ENCODE measurements at places on chromosomes 4 and X.

DNA sequence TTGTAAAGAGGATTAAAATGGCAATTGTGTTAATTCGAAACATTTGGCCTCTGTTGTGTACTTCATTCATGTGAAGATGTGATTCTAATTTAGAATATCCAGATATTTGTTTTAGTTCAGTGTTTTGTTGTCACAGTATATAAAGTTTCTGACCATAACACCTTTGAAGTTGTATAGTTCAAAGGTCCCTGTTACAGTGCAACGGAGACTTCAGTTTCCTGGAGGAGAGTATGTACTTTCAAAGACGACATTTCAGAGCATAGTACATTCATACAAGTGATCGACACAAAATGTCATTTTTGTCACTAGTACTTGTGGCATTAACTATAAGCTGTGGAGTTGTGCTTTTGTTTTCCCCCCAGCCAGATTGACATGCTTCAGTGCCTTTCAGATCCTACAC lies 372.8 kb upstream of the MAGEB2 start:
- DNase-seq: no peak

- DNase-seq: peak; percentile 34
Observed at GRCh38 chrX:54825716-54826438, 18.3 kb downstream of the MAGED2 start.

- DNase-seq: no peak
Observed at GRCh38 chr4:119210775-119211174, 1.7 kb upstream of the USP53 start.

DNA sequence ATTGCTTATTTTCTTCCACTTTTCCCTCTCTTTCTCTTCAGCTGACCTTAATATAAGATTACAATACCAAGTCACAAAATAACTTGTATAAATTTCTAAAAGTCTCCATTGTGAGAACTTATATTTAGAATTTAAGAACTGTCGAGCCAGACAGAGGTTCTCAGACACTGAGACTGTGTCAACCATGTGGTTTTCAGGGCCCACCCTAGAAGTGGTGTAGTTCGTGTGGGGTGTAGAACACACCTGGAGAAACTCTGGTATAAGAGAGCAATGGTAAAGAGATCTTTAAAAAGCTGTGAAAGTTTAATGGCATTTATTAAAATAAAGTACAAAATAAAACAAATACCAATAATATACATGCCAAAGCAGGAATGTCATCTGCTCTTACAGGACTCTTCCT lies 19.7 kb downstream of the CPEB2 start:
- no peak for DNase-seq

DNA sequence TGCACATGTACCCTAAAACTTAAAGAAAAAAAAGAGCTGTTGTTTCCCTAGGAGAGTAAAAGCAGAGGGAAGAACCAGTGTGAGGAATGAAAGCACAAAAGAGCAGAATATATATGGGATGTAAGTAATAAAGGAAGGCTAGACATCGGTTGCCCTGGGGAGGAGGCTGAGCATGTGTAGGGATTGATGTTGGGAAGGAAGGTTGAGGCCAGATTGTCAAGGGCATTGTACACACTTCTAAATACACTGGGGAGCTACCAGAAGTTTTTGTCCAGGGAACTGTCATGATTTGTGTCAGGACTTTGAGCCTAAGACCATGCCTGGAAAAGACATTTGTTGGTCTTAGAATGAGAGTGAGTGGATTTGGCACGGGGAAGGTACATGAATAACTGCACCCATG lies 467.1 kb downstream of the GPAT3 start:
- no peak for DNase-seq

DNA sequence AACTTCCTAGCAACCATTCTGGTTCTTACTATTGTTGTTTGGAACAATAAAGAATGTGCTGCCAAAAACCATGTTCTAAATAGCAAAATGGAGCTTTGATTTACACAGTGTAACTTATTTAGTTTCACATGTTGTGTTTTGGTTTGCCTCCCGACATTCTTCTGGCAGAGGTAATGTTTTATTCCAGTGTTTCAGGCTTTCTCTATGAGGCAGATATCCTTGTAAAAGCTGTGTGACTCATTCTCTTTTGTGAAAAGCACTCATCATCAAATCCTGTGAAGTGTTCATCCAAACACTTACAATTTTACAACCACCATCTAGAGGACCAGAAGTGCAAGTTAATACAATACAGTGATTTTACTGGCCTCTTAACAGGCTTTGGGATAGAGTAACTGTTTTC lies 219.0 kb upstream of the GIMD1 start:
- no peak for DNase-seq

- DNase-seq: no peak
Observed at GRCh38 chr4:101367201-101367600, 19.9 kb upstream of the PPP3CA start.

DNA sequence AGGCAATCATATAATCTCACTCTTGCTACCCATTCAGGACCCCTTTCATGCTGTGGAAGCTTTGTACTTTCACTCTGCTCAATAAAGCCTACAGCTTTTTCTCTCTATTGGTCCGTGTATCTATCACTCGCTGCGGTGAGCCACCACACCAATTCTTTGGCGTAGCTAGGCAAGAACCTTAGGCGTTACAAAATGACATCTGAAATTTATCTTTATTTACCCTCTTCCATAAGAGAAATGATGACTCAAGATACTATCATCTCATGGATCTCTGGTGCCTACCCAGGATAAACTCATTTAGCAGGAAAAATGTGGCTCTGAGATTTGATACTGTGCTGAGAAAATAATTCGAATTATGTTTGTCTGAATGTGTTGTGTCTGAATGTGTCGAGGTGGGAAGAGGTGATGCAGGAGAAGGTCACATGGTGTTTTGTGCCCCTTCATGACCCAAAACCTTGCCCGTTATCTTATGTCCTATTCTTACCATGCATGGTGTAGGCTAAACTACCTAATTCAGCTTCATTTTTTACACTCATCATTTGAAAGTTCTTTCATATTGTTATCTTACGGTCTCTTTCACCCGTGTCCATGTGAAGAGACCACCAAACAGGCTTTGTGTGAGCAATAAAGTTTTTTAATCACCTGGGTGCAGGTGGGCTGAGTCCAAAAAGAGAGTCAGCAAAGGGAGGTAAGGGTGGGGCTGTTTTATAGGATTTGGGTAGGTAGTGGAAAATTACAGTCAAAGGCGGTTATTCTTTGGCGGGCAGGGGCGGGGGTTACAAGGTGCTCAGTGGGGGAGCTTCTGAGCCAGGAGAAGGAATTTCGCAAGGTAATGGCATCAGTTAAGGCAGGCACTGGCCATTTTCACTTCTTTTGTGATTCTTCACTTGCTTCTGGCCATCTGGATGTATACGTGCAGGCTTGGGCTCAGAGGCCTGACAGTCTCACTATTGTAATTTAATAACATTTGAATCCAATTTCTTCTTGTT lies 41.6 kb upstream of the GIMD1 start:
- DNase-seq: no peak

- no peak for DNase-seq
Observed at GRCh38 chr4:172842779-172843178, 325.8 kb upstream of the GALNT7 start.

- no peak for DNase-seq
Observed at GRCh38 chr4:27594922-27595321, 734.3 kb downstream of the STIM2 start.

GRCh38 chr4:160450876-160451275 lies 1348.0 kb downstream of the RAPGEF2 start:
- DNase-seq: no peak

DNA sequence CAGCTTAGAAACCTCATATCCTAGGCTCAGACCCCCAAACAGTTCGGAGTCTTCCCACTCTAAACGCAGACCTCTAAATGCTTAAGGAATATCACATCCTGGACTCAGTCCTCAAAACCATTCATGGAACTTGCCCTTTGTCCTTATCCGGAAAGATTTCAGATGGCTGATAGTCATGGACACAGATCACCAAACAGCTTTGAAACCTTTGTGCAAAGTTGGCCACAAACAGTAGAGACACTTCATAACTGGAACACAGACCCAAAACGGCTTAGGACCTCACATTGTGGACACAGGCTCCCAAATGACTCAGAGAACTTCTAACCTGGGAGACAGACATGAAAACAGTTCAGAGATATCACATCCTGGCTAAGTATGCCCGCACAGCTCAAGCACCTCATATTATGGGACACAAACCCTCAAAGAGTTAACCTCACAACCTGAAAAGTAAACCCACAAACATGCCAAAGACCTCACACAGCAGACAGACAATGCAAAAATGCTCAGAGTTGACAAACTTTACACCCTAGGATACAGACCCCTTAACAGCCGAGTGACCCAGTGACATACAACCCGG lies 15.5 kb downstream of the SUV39H1 start:
- DNase-seq: no peak

GRCh38 chr4:948101-948935 lies 16.1 kb downstream of the TMEM175 start:
- no peak for DNase-seq

DNA sequence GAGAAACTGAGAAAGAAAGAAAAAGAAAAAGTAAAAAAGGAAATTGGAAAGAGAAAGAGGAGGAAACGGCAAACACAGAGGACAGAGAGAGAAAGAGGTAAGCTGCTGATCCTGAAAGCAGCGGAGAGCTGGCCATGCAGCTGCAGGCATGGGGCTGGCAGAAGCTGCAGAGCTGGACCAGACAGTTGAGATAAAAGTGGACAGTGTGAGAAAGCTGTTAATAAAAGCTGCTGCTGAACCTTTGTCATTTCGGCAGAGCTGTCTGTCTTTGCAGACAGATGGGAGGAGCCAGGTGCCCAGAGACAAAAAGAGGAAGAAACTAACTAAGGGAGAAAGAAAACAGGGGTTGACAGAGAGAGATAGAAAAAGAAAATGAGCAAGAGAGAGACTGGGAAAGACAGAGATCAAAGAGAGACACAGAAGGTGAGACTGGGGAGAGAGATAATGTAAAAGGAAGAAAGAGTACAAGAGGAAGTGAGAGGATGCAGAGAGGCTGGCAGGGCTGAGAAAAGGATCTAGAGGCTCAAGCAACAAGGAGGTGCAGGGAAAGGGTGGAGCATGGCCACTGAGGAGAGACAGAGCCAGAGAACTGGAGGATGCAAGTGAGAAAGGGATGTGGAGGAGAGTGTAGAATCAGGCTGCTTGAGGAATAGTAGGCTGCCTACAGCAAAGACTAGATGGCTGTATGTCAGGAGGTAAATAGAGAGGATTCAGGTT lies 376.8 kb upstream of the FGF16 start:
- DNase-seq: no peak

- DNase-seq: no peak
Observed at GRCh38 chr4:119788349-119789266, 160.0 kb upstream of the PDE5A start.

GRCh38 chr4:15914736-15915135 lies 23.8 kb downstream of the FGFBP1 start:
- DNase-seq: no peak

GRCh38 chr4:146450524-146450923 lies 71.2 kb downstream of the SLC10A7 start:
- DNase-seq: peak; percentile 17

GRCh38 chr4:87019898-87020297 lies 85.1 kb downstream of the AFF1 start:
- no peak for DNase-seq

- no peak for DNase-seq
Observed at GRCh38 chr4:632196-632790, 6.9 kb downstream of the PDE6B start.
